ENCODE measurements at places on chromosomes 6 and 20.
A peak's percentile ranks its signal among the peaks of the same experiment; 100 is the strongest.

- no peak for DNase-seq
These were observed 6.2 kb upstream of the LCA5 start for GRCh38 chr6:79543411-79543810.

DNA sequence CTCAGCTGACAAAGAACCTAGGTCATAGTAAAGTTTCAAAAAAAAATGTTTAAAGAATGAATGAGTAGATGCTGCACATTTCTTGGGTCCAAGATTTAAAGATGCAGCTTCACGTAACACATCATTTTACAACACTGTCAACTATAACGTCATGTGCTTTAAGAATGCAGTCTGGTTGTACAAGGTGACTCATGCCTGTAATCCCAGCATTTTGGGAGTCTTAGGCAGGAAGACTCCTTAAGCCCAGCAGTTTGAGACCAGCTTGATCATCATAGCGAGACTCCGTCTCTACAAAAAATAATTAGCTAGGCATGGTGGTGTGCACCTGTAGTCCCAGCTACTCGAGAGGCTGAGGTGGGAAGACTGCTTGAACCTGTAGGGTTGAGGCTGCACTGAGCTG lies 21.9 kb downstream of the SLC17A5 start:
- DNase-seq: no peak

DNA sequence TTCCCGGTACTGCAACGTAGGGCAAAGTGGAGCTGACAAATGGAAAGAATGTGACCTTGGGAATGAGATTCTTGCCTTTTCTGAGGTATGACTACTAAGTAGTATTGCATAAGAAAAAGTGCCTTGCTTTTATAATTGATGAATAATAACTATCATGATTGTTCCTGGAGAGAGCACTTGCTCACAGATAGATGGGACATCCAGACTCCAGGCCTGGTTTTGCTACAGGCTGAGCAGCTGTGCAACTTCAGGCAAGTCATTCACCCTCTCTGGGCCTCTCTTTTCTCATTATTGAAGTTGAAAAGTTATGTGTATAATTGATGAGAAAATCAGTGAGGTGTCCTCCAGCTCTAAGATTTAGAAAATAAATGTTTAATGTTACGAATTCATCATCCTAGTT lies 53.6 kb upstream of the MBOAT1 start:
- no peak for DNase-seq

DNA sequence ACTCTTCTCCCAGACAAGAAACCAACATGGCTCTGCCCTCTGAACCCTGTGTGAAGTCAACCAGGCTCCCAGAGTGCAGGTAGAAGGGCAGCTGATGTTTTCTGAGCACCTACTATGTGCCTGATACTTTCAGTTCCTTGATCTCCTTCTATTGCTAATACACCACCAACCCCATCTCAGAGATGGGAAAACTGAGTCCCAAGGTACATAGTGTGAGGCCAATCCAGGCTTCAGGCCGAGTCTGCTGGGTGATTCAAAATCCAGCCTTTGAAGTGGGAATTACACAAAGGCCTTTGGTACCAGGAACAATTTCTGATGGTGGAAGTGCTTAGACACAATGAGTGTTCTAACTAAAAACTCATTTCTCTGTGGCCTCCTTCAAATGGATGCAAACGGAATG lies 96.3 kb downstream of the NFATC2 start:
- no peak for DNase-seq

DNA sequence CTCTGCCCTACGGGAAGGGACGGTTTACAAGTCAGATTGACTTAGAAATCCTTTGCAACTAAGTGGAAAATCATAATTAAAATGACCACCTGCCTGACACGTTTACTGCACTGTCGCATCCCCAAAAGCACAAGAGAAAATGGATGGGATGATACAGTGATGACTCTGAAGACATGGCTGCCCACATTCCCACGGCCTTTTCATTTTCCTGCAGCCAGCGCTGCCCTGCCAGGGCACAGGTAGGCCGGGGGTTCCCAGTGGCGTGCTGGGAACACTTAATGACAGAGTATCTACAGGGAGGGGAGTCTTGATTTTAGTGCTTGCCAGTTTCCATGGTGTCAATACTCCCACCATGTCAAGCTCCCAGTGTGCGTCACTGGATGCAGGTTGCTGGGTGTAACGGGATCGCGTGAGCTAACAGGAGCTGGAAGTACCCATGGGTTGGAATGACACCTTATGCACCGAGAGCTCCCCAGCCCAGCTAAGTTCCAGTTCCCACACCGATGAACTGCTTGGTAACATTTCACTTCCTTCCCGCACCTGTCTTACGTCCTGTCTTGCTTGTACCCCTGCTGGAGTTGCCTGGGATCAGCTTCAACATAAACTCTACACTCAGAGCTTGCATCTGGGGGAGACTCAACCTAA lies 129.0 kb downstream of the ANKRD60 start:
- no peak for DNase-seq

- no peak for DNase-seq
These were observed 249.0 kb downstream of the UTRN start for GRCh38 chr6:144534180-144534579.

DNA sequence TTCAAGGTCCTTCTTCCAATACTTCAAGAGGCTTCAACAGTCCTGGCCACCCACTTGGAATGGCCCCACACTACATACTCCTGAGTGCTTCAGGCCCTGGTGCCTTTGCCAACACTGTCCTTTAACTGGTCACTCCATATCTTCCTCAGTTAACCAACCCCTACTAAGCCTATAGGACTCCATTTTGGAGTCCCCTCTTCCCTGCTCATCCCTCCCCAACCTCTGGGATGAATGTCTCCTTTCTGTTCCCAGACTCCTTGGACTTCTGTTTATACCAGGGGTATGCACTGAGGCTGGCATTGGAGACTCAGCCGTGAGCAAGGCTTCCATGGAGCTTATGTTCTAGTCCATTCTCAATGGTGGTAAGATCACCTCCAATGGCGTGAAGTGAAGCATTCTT lies 33.6 kb downstream of the COX4I2 start:
- no peak for DNase-seq

GRCh38 chr6:26197933-26198721 lies 110.9 kb downstream of the HFE start:
- DNase-seq: no peak

GRCh38 chr20:13174402-13174801 lies 46.7 kb upstream of the ISM1 start:
- no peak for DNase-seq

DNA sequence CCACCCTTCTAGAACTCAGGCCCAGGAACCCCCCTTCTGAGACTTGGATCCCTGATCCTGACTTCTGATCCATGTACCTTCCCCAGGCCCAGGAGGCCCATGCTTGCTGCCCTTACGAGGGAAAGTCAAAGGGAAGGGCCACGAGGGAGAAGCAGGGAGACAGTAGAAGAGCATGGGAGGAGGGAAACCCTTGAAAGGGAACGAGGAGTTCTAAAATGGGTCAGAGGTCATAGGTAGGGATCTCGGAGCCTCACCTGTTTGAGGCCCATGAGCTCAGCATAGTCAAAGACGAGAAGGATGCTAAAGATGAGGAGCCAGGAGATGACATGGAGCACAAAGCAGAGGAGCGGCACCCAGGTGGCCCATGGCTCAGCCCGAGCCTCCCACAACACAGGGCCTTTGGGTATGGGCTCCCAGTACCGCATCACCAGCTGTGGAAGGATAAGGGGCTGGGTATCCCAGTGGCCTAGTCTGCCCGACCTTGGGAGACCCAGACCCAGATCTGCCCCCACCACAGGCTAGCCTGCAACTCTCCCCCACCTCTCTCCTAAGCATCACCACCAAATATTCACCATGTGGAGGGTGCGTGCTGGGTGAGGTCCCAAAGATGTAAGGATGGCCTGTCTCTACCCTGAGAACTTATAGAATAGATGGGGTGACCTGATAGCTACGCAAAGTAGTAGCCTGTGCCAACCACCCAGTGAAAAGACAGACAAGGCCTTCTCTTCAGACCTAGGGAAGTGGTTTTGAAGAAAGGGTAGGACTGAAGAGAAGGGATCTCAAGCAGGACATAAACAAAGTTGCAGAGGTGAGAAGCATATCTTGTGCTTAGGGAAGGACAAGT lies 1.5 kb downstream of the NRM start:
- DNase-seq: no peak

DNA sequence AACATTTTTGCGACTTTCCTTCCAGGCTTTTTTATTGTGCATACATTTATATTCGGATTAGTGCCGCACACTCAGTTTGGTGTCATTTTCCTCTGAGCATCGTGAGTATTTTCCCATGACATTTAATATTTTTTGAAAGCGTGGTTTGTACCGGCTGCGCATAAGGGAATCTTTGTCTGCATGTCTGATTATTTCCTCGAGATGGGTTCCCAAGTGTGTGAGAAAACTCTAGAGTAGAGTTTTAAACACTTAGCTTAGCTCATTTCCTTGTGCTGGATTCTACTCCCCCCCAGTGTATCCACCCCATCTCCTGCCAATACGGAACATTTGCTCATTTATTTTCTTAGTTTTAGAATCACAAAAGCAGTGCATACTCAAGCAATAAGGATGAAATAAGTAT lies 94.3 kb downstream of the CDC5L start:
- no peak for DNase-seq

GRCh38 chr6:64969139-64969538 lies 737.9 kb downstream of the EYS start:
- DNase-seq: no peak

DNA sequence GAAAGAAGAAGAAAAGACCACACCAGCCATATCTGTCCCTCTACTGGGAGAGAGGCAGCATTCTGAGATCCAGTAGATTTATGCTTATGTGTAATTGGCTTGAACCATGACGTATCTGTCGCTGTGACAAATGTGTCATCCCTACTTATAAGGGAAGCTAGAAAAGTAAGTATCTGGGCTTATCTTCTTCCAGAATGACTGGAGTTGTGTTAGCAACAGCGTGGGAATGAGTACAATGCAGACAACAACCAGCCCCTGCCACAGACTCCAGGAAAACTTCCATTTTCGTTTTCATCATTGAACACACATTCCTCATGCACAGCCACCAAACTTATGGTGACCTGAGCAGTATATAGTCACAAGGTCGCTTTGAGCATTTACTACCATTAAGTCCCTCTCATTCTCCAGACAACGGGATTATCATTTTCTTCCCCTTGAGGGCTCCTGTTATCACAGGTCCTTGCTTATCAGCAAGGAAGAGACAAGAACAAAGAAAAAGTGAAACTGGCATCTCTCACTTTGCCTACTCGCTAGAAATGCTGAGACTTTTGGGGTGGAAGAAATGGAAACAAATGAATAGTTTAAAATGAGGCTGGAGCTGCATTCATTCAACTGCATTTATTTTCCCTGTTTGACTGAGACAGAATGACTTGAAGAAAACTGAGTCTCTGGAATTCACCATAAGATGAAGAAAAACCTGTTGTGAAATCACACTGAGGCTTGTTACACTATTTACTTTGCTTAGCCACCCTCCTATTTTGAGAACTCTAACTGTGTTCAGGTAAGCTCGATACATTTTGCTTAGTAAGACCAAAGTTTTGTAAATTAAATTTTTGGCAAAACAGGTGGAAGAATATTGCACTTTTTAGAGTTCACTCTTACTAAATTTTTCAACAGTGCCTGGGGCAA lies 149.3 kb upstream of the FOXQ1 start:
- DNase-seq: no peak

GRCh38 chr20:2873747-2874041 lies 413 bp downstream of the PTPRA start:
- peak; percentile 26 for DNase-seq

DNA sequence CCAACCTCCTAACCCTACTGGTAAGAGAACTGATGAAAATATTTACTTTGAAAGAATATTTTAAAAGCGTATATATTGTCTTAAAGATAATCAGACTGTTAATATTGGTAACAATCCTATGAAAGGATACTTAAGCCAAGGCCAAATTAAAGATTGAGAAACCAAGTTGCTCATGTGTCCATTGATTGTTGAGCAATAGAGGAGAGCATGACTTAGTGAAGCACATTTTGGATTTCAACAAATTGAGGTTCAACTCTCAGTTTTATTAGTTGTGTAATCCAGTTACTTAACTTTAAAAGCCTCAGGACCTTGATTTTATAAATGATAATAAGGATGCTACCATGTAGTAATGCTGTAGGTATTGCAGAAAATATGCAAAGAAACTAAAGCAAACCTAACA lies 56.8 kb downstream of the PRL start:
- DNase-seq: no peak

GRCh38 chr6:19753826-19754225 lies 83.3 kb upstream of the ID4 start:
- no peak for DNase-seq

DNA sequence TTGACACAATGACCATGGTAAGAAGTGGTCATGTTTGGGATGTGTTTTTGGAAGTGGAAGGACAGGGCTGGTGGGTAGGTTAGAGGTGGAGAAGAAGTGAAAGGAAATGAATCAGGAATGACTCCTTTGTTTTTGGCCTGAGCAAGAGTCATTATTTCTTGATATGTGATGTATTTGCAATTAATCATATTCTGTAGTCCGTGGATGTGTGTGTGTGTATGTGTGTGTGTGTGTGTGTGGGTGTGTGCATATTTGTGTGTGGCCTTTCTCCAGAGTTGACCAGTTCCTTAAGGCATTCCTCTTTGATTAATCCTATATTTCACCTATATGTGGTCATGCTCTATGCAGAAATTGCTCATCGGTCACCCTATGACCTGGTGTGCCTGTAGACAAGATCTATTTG lies 130.7 kb downstream of the UTRN start:
- DNase-seq: no peak

DNA sequence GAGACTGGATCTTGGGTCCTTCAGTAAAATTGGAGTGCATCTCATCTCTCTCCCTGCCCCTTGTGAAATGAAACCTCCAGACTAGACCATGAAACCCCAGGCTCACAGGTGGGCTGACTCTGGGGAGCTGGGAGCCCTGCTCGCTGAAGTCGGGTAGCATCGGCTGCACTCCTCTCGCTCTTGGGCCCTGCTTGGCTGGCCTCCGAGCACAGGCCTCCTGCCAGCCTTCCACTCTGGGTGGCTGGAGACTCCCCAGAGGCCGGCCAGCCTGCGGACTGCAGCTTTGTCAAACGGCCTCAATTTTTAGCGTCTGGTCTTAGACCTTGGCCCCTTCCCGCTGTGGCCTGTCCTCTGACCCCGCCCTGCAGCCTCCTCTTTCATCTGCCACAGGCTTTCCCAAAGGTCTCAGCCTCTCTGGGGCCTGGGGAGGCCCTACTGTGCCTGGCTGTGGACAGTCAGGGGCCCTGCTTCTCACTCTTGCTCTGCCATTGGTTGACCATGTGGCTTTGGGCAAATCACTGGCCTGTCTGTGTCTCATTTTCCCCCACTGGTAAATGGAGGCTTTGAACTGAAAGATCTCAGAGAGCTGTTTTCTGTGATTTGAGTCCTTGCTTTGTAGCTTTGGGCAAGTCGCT lies 45.1 kb downstream of the SRC start:
- DNase-seq: no peak
